Stimulated activated CD8-positive, alpha-beta memory T cell treated with anti-CD3 and anti-CD28 coated beads, Interleukin-4, amount 100 ng/mL, for 1 hour (primary cell): ENCODE measurements at places on chromosomes 4 and X.

GRCh38 chrX:11461201-11462001 is 168.2 kb downstream of the AMELX start:
- no peak for DNase-seq

DNA sequence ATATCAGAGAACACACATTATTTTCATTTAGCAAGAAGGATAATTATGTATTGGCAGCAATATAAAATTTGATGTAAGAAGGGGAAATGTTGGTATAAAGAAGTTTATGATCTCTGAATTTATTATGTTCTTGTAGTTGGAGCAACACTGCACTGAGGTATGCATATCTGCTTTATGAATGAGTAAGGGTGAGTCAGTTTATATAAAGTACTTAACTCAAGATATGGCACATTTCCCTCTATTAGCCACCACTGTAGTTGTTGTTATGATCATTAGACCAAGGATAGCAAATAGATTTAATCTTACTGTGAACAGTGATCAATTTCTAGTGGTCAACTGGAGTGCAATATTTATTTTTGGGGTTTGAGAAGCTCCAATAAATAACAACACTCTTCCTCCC is 66.6 kb downstream of the SNX25 start:
- DNase-seq: no peak

DNA sequence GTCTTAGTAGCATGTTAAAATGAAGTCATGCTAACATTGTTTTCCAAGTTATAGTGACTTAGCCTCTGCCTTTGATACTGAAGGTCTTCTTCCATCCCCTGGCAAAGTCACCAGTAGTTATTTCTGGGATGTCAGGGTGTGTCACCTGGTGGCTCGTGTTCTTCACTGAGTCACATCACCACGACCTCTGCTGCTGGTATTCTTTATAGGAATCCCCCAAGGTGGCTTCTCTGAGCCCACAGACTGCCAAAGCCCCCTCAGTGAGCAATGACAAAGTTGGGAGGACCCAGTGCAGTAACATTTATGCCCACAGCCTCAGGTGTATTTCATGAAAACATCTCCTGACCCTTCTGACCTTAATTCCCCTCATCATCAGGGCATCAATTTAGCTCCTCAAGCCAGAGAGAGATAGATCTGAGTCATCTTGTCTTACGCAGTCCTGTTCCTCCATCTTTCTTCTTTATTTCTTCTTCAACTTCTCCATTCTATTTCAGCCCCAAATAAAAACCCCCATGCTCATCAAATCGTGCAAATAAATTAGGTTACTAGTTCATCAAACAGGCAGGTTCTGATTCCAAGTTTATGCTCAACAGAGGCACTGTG is 29.3 kb upstream of the GPRIN3 start:
- no peak for DNase-seq

GRCh38 chr4:138229160-138229559 is 13.0 kb downstream of the SLC7A11 start:
- DNase-seq: no peak

DNA sequence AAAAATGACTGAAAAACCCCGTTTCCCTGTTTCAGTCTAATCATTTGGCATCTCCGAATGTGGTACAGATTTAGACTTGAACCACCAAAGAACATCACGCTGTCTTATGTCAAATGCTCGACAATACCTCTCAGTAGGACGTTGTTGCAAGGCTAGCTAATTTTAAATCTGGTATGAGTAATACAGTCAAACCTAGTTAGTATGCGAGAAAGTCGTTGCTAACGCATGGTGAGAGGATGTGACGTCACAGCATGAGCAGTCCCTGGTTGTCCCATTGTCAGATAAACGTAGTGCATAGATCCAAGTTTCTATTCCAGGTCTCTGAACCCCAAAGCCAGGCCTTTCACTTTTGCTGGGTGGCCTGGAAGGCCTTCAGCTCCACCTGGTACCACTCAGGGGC is 44.7 kb downstream of the SETD7 start:
- DNase-seq: no peak

GRCh38 chr4:153140294-153140693 is 63.9 kb upstream of the TRIM2 start:
- DNase-seq: no peak

- no peak for DNase-seq
Observed at GRCh38 chr4:25958110-25958509, 44.1 kb downstream of the SMIM20 start.

- DNase-seq: no peak
Observed at GRCh38 chr4:188613976-188614375, 474.7 kb downstream of the TRIML1 start.

DNA sequence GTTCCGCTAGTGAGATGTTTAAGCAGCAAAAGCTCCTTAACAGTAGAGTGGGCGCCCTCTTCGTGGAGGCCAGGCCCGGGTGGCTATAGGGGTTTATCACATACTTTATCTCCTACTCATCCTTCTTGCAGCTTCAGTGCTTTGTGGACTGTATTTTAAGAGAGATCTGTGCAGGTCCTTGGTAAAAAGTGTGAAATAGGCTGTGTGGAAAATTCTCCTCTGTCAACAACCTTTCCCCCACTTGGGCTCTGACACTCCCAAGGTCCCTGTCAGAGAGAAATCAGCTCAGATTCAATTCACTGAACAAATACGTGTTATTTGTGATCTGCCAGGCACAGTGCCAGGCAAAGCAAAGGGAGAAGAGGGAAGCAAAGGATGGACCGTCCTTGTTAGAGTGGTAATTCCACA is 214.3 kb upstream of the PPARGC1A start:
- DNase-seq: no peak

GRCh38 chr4:187128222-187128621 is 404.6 kb upstream of the FAT1 start:
- no peak for DNase-seq

DNA sequence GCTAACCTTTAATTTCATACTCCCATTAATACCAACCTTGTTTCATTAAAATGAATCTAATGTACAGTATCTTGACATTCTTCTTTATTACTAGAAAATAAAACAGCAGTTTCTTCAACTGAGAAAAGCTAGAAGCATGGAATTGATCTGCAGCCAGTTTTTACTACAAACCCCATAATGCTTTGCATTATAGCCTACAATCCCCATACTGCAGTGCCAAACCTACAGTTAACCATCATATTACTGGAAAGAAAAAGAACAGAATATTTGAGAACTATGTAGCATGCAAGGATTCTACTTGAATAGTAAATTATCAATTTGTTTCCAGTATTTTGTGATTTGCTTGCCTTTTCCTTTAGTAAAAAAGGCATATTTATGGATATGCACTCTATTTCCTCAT is 3.2 kb upstream of the IL1RAPL1 start:
- no peak for DNase-seq

GRCh38 chr4:152992027-152992426 is 55.9 kb downstream of the FHDC1 start:
- no peak for DNase-seq

GRCh38 chr4:169557061-169557636 is 55.2 kb downstream of the NEK1 start:
- DNase-seq: no peak

- no peak for DNase-seq
Observed at GRCh38 chrX:139297638-139298037, 232.9 kb upstream of the F9 start.

DNA sequence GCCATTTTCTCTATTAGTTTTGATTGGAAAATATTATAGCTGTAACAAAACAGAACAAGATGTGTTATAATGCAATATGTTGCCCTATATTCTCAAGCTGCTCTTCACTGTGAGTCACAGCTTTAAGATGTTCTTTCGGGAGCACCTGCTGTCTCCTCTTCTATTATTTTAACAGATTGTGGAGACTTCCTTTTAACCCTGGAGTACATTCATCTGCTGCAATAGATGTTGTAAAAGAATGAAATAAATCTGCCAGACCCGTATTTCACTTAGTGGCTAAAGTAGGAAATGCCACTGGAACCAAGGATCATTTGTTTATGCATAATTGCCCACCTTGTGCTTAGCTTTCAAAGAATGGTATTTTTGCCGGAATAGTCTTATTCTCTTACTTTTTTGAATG is 11.1 kb downstream of the LSM6 start:
- DNase-seq: no peak

DNA sequence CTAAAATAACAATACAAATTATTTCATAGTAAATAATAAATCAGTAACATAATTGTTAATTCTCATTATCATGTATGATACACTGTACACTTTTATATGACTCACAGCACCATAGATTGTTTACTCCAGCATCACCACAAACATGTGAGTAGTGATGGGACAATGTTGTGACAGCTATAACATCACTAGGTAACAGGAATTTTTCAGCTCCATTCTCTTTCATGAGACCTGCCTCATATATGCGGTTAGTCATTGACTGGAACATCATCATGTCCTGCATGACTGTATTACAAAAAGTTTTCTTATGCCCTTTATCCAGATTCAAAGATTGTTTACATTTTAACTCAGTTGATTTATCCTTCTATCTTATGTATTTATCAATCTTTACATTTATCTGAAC is 1530.0 kb downstream of the PCDH18 start:
- no peak for DNase-seq

DNA sequence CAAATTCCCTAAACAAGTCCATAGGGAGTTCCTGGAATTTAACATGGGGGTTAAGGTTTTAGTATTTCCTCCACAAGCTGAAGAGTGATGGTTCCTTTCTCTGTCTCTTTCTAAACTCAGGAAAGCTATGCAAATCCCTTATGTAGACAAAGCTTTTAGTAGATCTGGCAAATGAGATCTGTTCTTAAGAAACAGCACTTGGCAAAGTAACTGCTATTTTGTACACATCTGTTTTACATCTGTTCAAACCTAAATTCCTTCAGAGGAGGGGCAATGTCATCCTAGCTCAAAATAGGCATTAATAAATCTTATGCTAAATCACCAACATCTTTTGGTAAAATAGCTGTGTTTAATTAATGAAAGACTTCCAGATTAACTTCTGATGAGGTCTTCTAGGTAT is 137.8 kb upstream of the TBC1D9 start:
- DNase-seq: no peak

DNA sequence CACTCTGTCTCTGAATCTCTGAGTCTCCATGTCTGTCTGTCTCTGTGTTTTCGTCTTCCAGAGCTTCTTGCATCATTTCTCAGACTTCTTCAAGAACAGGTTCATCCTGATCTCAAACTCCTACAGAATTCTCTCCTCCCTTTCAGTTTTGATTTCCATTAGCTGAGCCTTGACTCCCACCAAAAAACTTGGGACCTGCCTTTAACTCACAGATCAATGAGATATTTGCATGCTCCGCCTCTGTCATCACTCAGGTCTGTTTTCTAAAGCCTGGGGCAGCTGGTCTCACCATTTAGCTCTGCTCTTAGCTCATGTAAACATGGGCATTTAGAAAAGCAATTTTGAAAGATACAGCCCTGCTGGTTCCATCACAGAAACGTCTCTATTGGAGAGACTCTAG is 8.6 kb downstream of the DAPP1 start:
- DNase-seq: no peak

DNA sequence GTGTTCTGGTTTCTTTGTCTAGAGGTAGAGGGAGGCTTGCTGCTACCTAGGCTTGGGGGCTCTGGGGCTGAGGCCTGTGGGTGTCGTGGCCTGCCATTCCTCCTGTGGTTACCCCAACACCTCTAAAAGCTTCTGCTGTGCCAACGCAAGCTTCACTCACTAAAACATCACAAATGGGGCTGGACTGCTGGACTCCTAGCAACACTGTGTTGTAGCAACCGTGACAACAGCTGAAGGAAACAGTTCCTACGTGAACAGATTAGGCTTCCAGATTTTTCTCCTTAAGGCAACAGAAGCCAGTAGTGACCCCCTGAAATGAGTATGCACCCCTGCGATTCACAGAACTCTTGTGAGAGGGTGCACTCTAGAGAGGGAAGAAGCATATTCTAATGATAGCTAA is 138.3 kb upstream of the TEX13D start:
- DNase-seq: no peak

DNA sequence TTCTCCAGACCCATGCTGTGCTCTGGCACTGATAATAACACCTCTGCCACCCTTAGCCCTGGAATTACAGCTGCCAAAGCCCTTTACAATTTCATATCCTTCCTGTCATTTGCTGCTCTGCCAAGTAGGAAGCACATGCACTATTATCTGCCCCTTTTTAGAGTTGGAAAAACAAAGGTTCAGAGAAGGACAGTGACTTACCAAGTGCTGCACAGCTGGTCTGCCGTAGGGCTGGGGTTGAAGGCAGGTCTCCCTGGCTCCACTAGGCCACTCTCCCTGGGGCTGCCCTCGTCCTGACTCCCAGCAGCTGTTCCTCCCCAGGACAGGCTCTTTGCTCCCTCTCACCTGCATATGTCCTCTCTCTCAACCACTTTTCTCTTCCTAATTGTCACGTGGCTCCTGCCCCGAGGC is 73.4 kb downstream of the ANAPC4 start:
- DNase-seq: no peak

DNA sequence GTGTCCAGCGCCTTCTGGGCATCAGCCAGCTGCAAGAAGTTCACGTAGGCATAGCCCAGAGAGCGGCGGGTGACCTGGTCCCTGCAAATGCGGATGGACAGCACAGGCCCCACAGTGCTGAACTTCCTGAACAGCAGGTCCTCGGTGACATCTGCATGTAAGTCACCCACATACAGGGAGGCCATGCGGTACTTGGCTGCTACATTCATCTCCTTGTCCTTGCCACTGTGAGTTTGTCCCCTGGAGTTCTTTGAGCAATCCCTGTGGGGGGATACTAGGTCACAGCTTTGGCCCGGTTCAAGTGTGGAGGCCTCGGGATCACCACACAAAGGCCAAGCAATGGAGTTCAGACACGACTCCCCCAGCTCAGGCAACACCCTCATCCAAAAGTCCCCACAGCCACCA is 776 bp downstream of the PABPC4L start:
- DNase-seq: no peak

DNA sequence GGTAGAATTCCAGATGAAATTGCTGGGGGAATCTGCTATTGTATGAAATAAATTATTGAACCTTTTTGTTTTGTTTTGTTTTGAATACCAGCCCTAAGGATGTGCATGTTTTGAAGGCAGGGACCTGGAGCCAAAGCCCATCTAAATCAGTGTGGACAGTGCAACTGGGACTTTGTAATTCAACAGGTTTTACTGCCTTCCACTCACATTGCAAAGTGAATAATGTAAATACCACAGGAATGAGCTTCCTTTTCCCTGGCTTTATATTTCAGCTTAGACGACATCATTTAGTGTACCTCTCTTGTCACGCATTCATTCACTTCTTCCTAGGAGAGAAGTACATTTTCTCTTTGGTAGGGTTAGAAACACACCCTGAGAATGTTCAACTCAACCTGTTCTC is 795.0 kb downstream of the CENPC start:
- DNase-seq: no peak

DNA sequence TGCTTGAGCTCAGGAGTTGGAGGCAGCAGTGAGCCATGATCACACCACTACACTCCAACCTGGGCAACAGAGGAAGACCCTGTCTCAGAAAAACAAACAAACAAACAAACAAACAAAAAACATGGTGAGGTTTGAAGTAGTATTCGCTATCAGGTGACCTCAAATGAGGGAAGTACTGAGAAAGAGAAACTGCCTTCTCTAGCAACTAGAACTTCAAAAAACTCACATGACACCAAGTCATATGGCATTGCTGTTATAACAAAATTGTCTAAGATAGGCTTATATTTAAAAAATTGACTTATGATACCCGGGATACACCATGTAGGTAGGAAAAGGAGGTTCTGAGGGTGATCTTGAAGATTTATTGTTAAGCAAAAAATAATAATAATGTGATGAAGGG is 10.3 kb downstream of the MPP1 start:
- no peak for DNase-seq

- DNase-seq: no peak
Observed at GRCh38 chr4:120207021-120207420, 140.4 kb upstream of the MAD2L1 start.
